ENCODE measurements at places on chromosomes 11 and 22.

GRCh38 chr11:61775606-61776554, 16.5 kb downstream of the TMEM258 start:
- peak; percentile 39 for DNase-seq

GRCh38 chr11:8201644-8202365, 33.0 kb upstream of the RIC3 start:
- DNase-seq, result no peak

GRCh38 chr22:49600891-49601431, 226.7 kb downstream of the BRD1 start:
- no peak for DNase-seq

- no peak for DNase-seq
Observed at GRCh38 chr11:92791886-92792285, 177.6 kb upstream of the MTNR1B start.
